ENCODE measurements at places on chromosomes 1 and 21.
A peak's percentile ranks its signal among the peaks of the same experiment; 100 is the strongest.

- no peak for DNase-seq
Observed at GRCh38 chr1:31101147-31101502, 35.6 kb upstream of the PUM1 start.

DNA sequence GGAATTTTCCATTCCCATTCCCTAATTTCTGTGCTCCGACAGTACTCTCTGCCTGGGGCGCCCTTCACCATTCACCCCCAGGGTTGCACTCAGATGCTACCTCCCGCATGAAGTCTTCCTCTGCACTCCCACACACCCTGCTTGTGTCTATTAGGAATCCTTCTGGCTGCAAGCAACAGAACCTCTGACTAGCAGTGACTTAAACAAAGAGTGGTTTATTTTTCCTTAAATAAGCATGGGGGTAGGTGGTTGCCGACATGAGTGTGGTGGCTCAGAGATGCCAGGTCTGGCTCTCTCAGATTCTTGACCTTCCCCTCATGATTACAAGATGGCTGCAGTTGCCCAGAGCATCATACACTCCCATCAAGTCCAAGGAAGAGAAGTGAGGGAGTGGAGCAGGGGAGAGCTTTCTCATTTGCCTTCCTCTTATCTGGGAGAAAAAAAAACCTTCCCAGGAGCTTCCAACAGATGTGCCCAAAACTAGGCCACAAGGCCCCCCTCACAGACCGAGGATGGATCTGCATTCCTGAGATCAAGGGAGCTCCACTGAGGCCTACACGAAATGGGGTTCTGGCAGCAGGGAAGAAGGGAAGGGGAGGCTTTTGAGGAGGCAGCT is 49.6 kb upstream of the LBR start:
- DNase-seq, result no peak

DNA sequence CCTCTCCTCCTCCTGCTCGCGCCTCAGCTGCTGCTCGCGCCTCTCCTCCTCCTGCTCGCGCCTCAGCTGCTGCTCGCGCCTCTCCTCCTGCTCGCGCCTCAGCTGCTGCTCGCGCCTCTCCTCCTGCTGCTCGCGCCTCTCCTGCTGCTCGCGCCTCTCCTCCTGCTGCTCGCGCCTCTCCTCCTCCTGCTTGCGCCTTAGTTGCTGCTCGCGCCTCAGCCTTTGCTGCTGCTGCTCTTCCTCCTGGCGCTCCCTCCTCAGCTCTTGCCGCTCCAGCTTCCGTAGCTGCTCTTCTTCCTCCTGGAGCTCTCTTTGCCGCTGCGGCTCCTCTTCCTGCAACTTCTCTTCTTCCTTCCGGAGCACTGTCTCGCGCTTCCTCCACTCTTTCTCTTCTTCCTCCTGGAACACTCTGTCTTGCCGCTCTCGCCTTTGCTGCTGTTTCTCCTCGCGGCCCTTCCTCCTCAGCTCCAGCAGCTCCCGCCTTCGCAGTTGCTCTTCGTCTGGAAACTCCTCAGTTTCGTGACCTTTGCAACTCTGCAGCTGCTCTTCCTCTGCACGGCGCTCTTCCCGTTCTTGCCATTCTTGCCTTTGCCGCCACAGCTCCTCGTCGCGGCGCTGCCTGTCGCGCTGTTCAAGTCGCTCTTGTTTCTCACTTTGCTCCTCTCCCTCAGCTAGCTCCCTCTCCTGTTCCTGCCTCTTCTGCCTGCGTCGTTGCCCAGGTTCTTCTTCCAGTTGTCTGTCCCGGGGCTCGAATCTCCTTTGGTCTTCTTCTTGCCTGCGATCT is 3.0 kb downstream of the TCHH start:
- DNase-seq, result no peak

DNA sequence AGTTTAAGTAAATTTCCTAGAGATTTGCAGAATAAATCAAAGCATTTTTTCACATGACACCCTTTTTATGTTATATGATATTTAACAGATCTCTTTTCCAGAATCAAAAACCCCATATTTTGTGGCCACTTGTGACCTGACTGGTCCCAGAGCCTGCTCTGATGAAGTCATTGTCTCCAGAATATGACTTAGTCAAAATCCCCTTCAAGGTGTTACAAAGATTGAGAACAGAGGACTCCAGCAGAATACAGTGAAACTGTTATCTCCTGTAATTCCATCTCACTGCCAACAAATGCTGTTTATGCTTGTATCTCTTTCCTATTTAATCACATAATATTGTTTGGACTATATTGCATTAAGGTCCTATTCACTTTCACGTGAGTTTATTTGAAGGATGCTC is 25.6 kb downstream of the RGS1 start:
- DNase-seq, result no peak

DNA sequence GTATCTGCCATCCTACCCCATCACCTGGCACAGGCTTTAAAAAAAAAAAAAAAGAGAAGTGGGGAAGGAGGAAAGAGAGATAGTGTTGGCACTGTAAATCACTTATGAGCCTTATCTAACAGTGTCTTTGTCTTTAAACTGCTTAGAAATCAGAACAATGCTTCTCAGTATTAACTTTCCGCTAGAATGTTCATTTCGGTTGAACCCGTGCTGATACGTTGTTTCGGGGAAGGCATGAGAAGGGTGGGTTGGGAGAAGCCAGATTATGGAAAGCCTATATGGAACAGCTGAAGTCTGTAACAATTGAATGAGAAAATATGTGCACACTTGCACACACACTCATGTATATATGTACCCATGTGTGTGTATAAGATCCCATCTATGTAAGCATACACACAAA is 170.8 kb downstream of the GALNT2 start:
- no peak for DNase-seq

DNA sequence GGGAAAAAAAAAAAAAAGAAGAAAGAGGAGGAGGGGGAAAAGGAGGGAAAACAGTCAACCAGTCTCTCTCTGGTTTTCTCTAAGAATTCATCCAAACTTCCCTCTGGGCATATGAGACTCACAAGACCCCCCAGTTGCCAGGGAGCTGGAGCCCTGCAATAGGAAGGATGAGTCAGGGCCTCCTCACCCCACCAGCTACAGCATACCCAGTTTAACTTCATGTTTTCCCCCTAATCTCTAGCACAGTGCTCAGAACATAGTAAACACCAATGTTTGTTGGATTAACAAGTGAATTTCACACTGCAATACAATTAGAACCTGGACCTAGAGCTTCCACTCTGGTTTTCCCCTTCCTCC is 7.8 kb downstream of the F11R start:
- DNase-seq, result no peak

GRCh38 chr1:230114237-230114651 is 47.2 kb downstream of the GALNT2 start:
- DNase-seq, result no peak

GRCh38 chr1:201694608-201695335 is 134.2 kb upstream of the IPO9 start:
- DNase-seq, result no peak

- peak; percentile 27 for DNase-seq
Observed at GRCh38 chr21:45590246-45590725, 48.0 kb upstream of the SLC19A1 start.

Measured in COLO829 (cell line).